ENCODE measurements at places on chromosomes 7 and 10.
A peak's percentile ranks its signal among the peaks of the same experiment; 100 is the strongest.

DNA sequence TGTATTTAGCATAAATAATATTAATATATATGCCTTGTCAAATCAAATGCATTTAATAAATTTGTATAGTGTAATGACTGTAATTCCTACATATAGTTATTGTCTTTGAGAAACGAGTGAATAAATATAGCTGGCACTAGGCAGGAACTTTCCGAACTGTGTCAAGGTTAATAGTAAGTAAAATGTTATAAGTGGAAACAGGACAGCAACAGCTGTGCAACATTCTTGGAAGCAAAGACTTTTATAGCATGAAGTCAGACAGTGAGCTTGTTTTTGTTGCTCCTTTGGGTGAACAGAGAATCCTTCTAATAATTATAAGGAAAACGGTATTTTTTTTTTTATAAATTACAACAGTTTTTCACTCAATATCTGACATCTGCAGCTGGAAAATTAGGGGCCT lies 14.0 kb upstream of the EXOC6 start:
- no peak for DNase-seq

- peak; percentile 41 for DNase-seq
Observed at GRCh38 chr7:99312316-99313203, 13.1 kb upstream of the ARPC1A start.

GRCh38 chr10:22319980-22320558 lies 830 bp upstream of the BMI1 start:
- DNase-seq = no peak

- DNase-seq = no peak
Observed at GRCh38 chr10:33858326-33858725, 523.9 kb upstream of the NRP1 start.

GRCh38 chr7:144416341-144416740 lies 12.8 kb upstream of the NOBOX start:
- DNase-seq = no peak

DNA sequence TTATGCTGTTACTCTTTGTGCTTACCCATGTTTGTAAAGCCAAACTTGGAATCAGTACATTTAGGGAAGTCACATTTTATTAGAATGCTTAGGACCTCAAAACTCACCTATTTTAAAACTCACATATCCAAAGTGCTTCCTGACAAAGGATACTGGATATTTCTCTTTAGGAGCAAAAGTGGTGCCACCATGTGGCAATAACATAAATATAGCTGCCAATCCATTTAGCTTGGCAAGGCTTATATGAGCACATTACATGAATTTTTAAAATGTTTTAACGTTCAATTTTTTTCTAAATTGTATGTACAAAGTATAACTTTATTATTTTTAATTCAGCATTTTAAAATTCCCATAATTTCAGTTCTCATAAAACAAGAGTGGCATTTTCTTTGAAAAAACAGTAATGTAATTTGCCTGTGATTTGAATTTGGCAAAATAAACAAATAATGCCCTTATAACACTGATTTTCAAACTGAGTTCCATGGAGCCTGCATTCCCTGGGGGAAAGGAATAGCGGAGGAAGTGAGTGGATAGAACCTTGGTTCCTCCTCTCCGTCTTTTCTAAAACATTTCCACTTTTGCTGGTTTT lies 75.4 kb downstream of the HDAC9 start:
- no peak for DNase-seq

DNA sequence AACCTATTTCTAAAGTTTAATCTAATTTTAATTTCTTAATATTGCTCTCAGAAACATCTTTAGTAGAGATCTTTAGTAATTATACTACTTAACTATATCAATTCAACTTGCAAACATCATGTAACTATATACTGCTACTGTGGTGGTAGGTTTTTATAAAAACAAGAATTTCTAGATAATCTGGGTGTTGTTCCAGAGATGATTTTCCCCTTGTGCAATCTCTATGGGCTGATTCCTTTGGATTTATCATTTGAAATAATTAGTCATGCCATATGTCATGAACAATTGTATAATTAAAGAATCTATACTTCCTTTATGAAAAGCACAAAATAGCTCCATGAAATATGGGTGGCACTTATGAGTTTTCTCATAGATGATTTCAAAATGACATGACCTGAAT lies 23.9 kb upstream of the CDK13 start:
- no peak for DNase-seq

DNA sequence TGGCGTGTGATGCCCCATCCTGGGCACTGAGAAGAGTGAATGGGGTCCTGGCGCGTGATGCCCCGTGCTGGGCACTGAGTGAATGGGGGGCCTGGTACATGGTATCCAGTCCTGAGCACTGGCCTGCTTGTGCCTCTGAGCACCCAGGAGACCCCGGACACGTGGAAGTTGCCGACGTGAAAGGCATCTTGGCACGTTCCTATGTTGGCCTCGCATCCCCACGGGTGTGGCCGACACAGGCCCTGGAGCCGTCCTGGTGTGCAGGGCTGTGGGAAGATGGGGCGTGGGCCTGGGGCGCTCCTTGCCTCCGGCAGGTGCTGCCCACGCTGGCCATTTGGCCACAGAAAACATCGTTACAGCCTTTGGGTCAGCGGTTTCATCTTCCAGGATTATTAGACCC lies 35.5 kb downstream of the CFAP46 start:
- no peak for DNase-seq

- DNase-seq = peak; percentile 15
Observed at GRCh38 chr7:17301471-17302456, 3.3 kb downstream of the AHR start.

DNA sequence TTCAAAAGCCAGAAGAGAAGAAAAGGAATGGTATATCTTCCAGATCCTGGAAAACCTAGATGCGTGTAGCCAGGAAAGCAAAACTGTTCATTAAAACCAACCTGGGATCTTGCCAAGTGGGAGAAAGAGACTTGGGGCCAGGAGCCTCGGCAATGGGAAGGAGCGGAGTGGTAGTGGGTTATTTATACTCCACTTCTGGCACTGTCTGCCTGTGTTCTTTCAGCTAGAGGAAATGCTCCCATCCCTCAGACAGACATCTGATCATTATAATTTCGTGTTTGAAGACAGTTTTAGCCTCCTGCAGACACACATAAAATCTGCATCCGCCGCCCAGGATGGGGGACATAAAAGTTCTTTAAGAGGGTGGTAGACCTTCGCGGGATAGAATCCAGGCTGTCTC lies 421.6 kb downstream of the RPS24 start:
- DNase-seq = no peak

DNA sequence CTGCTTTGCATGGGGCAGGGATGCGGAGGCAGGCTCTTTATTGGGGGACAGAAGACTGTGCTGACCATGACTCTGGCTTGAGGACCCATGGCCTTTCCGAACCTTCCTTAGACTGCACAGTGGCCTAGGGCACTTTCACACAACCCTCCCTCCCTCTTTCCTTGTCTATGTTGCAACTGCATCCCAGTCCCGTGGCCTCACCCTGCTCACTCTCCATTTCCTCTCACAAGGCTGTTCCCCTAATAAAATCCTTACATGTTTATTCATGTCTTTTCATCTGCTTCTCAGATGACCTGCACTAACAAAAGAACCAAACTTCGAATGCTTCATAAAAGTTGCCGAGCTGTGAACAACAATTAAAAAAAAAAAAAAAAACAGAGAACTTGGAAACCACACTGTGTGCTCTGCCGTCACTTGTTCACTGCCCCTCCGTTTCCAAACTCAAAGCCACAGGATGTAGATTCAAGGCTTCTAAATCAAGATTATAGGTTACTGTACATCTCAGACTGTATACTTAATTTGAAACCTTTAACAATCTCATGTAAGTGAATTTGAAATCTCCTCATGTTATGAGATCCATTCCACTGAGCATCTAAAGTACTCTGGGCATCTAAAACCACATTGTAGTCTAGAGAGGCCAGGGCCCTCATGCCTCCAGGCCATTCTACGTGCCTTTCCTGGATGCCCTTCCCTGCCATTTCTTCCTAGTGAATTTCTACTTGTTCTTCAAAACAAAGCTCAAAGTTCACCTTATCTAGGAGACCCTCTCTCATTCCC lies 265.9 kb downstream of the SNX13 start:
- DNase-seq = no peak

DNA sequence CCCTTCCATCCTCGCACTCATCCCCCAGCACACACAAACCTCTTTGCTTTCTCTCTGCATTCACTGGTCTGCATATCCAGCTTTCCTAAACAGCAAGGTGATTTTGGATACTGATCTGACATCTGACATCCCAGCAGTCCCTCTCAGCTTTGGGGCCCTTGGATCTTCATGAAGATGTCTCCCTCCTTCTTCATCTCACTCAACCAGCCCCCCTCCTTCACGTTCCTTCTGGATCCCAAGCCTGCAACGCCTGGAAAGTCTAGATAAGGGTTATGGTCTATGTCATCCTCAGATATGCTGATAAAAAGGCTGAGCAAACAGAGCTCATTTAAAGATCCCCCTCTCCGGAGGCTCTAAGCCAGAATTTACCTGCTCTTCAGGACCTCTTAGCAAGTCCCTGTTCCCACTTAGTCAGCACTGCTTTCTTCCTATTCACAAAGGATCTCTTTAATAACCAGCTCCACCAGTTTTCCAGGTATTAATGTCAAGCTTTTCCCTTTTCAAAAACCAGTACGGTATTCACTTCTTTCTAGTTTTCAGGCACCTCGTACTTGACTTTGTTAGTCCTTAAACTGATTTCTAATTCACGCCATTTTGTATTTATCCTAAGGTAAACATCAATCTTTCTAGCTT lies 38.9 kb downstream of the CREB3L2 start:
- DNase-seq = no peak

DNA sequence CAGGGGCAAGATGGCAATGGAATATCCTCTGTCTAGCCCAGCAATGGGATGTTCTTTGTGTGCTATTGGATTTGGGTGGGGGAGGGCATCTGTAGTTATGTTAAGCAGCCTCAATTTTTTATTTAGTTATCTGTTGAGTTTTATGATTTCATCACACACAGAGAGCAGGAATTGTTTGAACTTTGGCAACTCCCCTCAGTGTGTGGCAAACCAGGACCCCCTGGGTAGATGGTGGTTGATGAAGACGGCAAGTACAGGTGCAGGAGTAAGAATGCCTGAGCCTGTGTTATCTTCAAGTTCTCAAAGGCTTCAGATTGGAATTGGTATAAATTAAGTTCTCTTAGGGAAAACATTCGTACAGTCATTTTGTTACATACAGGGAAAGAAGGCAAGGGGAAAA lies 142.4 kb upstream of the SAMD8 start:
- no peak for DNase-seq

DNA sequence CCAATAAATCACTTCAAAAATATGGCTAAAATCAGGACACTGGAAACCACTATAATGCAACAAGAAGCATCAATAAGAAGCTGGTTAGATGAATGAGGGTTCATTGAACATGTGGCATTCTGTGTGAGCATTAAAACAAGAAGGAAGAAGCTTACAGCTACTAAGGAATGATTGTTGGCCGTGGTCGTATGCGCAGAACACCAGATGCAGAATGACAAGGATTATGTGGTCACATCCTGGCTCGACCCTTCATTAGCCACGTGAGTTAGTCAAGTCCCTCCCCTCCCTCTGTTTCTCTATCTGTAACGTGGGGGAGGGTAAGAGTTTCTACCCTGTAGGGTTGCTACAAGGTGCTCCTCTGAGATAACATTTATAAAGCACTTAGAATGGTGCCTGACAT lies 174.3 kb downstream of the ADAM12 start:
- DNase-seq = no peak

DNA sequence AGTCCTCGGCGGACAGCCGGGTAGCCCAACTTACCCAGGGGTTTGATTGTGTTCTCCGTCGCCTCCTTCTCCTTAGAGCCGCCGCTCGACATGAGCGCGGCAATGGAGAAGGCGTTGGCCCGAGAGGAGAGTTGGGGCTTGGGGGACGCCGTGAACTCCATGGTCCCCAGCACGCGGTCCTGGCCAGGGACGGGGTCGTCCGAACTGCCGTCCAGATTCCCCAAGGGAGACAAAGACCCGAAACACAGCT lies 515 bp downstream of the TBX20 start:
- no peak for DNase-seq

GRCh38 chr7:3434611-3435010 lies 133.6 kb downstream of the SDK1 start:
- DNase-seq = no peak

DNA sequence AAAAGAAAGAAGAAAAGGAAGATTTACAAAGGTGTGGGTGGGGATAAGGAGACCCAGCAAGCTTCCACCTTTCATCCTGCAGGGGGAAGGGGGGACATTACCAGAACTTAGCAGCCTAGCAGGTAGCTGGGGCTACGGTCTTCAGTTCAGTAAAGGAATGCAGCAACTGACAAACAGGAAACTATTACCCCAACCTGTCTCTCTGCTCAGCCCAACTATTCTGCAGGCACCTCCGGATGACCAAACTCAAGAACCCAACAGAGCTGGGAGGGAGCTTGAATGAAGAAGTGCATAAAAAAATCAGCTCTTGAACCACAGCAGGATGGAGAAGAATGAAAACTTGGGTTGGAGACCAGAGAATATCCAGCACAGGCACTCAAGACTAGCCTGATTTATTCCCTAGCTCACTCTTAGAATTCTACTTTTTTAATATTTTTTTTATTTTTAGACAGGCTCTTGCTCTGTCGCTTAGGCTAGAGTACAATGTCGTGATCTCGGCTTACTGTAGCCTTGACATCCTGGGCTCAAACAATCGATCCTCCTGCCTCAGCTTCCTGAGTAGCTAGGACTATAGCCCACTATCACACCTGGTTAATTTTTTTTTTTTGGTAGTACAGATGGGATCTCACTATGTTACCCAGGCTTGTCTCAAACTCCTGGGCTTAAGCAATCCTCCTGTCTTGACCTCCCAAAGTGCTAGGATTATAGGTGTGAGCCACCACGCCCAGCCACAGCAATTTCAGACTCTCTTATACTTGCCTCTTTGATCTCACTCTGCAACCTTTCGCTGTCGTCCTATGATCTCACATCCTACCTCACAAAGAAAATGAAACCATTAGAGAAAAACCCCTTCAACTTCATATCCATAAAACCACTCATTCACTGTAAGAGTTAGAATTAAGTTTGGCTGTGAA lies 18.5 kb upstream of the C10orf67 start:
- no peak for DNase-seq

DNA sequence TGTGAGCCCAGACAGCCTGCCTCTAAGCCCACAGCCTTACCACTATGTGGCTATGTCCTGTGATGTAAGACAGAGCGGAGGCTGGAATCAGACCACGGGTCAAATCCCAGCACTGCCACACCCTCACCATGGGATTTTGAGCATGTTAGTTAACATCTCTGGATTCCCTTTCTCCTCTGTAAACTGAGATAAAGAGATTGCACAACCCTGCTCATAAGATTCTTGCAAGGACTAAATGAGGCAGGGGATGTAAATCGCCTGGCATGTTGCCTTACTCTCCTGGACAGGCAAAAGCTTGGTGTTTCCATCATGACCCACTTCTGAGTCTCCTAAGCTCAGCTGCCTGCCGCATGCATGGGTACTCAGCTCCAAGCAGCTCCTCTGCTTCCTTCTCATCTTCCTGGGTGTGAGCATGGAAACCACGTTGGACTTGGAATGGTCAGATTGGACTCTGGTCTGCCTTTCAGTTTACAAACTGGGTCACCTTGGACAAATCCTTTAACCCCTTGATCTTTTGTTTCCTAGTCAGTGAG lies 41.3 kb upstream of the MTURN start:
- no peak for DNase-seq

- DNase-seq = no peak
Observed at GRCh38 chr7:108247614-108248013, 117.5 kb upstream of the LAMB4 start.

GRCh38 chr10:115947104-115947503 lies 325.9 kb downstream of the GFRA1 start:
- no peak for DNase-seq
